Activated CD8-positive, alpha-beta T cell treated with anti-CD3 and anti-CD28 coated beads for 36 hours (primary cell): ENCODE measurements at places on chromosomes 12 and 14. TPM values are rescaled to one million over a fixed set of nuclear protein-coding genes. Genes with fewer than 3 reads are reported as not detected.

The NOVA1 gene
- not detected for total RNA-seq

The FOXA1 gene
- total RNA-seq, result not detected

The CLEC4D gene
- not detected for total RNA-seq

The SLCO1C1 gene
- total RNA-seq, result not detected

The RPS6KL1 gene
- 4.1 TPM for total RNA-seq
